ENCODE measurements at places on chromosomes 5 and 9.

DNA sequence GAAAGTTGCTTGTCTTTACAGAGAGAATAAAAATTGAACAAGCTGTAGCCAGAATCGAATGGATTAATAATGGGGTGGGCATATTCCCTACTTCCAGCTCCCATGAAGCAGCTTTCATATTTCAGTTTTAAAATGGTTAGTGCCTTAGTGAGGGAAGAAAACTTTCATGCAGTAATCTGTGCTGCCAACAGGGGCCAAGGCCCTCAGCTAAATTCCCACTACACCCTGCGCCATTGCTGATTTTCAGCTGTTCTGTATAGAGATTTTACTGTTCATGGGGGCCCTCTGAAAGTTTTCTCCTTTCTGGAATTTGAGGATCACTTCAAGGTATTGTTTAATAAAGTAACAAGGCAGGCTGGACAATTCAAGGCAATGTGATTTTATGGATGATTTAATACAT, 58.2 kb downstream of the CAST start:
- DNase-seq = no peak

DNA sequence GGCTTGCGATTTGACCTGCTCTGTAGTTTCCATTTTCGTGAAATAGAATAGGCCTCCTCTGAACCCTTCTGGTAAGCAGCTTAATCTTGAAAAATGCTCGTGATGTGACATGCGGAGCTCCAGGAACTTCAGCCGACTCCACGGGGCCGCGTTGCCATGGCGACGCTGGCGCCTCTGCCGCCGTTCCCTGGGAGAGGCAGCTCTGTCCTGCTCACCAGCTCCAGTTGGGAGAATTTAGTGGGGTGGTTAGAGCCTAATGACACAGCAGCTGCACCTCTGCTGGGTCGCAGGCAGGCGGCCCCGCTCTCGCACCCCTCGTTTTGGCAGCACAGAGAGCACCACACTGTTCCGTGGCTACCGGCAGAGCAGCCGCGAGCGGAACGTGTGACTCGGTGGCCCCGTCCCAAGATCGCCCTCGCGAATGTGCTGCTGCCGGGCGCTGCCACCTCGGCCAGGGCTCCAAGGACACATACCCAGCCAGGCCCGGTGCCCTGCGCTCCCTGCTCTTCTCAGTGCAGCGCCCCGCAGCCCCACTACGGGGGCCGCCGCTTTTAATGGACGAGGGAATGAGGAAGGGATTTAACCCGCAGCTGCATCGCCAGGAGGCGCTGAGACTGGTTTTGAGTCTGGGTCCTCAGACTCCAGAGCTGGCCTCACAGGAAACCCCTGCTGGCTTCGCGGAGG, 131.2 kb upstream of the LMX1B start:
- DNase-seq = no peak

- no peak for DNase-seq
These were observed 40.7 kb downstream of the TIMD4 start for GRCh38 chr5:156922207-156922792.

DNA sequence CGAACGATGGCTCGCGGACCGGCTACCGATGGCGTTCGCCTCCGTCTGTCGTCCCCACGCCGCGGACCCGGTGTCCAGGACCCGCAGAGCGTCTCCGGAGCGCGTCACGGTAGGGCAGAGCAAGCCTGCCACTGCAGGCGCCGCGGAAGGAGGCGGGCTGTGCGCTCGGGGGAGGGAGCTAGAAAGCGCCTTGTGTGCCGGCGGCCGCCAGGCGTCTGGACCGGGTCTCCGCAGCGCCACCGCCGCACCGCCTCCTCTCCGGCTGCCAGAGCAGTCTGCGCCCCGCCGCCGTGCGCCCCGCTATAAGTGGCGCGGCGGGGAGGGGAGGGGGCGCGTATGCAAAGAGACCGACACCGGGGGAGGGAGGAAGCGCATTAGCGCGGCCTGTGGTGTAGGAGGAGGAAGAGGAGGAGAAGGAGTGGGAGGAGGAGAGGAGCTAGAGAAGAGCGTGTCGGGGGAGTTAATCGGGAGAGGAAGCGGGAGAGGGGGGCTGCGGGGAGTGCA, at the start of gene ENC1:
ENC1 (minus strand) TSS at position 279 of the 504 bp plus-strand sequence. CDS start 4,243 bp downstream, outside the sequence.
- DNase-seq = peak; percentile 80

GRCh38 chr9:134877541-134877940, 3.1 kb upstream of the FCN2 start:
- no peak for DNase-seq

DNA sequence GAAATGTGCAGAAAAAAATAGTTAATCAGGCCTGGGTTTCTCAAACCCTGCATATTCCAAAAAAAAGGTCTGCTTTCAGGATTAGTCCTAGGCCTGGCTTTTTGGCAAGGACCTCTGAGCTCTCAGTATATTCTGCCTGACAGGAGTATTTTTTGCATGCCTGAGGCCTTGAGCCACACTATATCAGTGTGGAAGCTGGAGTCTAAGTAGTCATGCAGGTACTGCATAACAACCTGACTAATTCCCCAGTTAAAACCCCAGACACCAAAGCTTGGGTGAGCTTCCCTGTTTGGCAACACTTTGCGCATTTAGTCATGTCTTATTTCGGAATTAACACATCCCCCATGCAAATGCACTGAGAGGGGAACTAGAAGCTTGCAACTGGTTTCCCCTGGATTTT, 359.5 kb downstream of the CETN3 start:
- DNase-seq = no peak

DNA sequence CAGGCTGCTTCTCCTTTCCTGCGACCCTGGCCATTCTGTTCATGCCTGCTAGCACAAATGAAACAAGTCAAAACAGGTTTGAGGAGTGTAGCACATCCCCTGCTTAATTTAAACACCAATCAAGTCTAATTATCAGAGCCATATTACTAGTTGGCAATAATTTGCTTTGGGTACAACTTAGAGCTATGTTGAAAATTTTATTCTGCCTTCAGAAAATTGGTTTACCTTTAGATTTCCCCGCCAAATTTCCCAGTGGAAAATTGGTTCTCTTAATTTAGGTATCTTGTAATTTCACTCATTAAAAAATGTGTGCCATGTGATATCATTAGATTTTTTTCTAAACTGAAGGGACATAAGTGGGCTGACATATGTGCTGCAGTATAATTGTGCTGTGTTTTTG, 265.8 kb downstream of the MAST4 start:
- DNase-seq = no peak

- no peak for DNase-seq
These were observed 50.5 kb upstream of the EPB41L4B start for GRCh38 chr9:109371374-109371773.

DNA sequence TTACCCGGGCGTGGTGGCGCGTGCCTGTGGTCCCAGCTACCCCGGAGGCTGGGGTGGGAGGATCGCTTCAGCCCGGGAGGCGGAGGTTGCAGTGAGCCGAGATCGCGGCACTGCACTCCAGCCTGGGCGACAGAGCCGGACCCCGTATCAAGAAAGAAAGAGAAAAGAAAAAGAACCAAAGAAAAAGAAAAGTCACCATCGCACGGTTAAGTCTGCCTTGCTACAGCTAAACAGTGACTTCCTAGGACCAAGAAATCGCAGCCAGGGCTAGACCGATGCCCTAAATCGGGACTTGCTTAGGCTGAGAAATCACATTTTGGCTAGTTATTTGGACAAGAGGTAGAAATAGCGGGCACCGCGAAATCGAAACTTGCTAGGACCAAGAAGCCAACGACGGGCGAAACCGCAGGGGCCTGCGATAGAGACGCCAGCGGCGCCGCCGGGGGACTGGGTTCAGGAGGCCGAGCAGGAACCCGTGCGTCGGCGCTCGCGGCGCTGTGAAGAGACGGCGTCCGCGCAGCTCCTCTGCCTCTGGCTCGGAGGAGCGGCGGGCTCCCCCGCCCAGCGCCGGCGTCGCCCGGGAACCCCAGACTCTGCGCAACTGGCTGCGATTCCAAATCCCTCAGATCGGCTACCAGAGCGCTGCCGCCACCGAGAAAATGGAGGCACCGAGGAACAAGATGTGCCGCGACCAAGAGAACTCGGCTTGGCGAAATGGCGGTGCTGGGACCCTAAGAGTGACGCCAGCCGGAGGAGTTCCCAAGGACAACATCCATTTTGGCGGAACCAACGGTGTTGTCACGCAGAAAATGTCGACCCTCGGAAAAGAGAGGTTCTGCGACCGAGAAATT, 26.1 kb upstream of the ANXA2R start:
- peak; percentile 68 for DNase-seq

All from HAP-1 (cell line).